ENCODE measurements at places on chromosomes 12 and 14.

DNA sequence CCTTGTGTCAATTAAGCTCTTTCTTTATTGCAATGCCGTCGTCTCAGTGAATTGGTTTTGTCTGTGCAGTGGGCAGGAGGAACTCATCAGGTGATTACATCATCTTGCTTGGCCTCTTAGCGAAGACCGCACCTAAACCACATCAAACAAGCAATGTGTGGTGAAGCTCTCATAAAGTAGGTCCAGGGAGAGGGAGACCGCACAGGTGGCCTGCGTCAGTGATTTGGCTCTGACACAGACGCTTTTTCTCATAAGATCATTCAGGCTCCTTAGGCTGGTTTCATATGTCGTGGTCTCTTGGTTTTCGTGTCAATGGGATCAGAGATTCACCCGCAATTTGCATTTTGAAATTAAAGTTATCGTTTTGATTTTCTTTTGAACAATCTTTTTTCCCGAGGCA is 6.7 kb upstream of the TESC start:
- DNase-seq = no peak

GRCh38 chr12:124507188-124508109 is 60.0 kb downstream of the NCOR2 start:
- DNase-seq = peak; percentile 42

DNA sequence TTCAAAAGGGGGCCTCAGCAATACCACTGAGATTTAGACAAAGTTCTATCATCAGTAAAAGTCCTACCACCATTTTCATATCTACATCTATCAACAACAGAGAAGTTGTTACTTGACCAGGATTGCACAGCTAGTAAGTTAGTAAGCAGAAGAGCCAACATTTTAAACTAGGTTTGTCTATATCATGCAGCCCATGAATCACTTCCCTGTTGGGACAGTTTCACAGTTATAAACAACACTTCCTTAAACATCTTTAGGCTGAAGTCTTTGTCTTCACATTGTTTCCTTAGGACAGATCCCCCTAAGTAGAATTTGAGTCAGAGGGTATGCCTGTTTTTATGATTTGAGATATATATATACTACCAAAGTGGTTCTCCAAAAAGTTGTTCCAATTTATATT is 68.5 kb downstream of the DAO start:
- no peak for DNase-seq

GRCh38 chr14:86799244-86799647 is 1193.7 kb downstream of the GALC start:
- peak; percentile 32 for DNase-seq

DNA sequence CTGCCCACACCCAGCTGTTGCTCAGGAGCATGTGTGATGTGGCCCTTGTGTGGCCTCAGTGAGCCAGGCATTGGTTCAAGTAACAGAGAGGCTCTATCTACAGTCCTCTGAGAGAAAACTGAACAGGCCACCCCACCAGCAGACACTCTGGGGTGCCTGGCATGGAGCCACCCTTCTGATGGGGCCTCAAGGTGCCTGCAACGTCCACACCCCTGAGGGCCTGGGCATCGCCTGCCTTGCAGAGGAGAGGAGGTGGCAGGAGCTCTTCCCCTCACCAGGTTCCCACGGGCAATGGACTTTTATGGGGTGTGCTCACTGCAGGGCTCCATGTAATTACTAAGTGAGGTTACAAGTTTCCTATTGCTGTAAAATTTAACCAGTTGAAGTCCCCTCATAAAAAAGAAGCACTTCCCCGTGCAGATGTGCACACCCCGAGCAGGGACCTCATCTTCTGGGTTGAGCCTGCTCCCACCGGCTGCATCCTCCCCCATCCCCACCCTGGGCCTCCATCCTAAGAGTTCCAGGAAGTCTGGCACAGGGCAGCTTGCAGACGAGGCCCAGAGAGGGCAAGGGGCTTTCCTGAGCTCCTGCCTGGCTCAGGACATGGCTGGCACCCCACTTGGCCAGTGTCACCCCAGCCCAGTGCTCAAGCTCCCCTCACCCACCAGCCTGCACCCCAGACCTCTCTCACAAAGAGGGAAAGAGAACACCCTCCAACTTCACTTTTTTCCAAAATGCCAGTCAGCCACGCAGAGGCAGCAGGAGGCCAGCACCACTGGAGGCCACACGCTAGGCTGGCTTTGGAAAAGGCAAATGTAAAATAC is 270.4 kb upstream of the RTL1 start:
- DNase-seq = no peak

DNA sequence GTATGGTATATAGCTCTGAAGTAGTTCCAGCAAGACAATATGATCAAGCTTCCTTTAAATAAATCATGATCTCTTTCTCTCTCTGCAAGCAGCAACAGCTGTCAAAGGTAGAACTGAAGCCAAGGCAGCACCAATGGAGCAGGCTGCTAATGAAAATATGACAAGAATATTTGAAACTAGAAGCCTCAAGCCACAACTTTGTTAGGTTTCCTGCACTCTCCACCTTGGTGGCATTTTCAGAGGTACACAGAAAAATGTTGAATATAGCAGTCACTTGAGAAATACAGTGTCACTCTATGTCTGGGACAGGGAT is 43.8 kb upstream of the PSMA6 start:
- no peak for DNase-seq

DNA sequence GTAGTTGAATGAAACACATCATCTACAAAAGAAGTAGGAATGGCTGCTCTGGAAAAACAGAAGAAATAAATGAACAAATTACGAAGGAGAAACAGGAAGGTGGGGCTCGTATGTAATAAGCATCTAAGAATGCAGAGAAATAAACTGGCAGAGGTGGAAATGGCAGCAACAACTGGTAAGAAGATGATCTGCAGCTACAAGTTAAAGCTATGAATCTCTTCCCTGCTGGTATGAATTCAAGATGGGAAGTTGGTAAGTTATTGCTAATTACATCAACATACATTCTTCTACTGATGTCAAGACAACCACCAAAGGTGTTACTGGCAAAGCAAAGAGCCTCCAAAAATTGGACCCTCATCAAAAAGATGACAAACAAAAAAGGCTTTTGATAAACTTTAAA is 59.8 kb downstream of the HECTD4 start:
- DNase-seq = peak; percentile 46
